ENCODE measurements at places on chromosomes 12 and 14.

GRCh38 chr14:94080621-94081385 is at the start of the genes DDX24 and IFI27L1:
DDX24 (minus strand) TSS chr14:94081202; CDS start chr14:94079742, 1,460 bp downstream.
IFI27L1 (plus strand) TSS chr14:94081310; CDS start chr14:94096938, 15,628 bp downstream.
- DNase-seq, result peak; percentile 63

GRCh38 chr14:65940056-65940735 is 527.7 kb downstream of the FUT8 start:
- DNase-seq, result no peak

DNA sequence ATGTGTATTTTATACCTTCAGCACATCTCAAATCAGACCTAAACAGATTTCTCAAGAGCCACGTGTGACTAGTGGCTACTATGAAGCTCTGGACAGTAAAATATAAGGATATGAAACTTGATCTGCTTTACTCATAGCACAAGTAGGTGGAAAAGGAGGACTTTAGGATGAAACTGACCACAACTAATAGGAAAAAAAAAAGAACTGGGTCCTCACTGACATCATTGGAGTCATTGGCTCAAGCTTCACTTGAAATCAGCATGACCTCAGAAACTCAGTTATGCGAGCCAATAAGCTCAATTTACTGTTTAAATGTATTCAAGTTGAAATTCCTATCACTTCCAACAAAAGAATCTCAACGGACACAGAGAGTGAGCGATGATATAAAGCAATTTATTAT is 34.1 kb upstream of the CIT start:
- DNase-seq, result no peak

- no peak for DNase-seq
Measured at GRCh38 chr14:47252802-47253201, 422.6 kb downstream of the MDGA2 start.

- no peak for DNase-seq
Measured at GRCh38 chr14:49733836-49734235, 34.1 kb upstream of the KLHDC2 start.

- no peak for DNase-seq
Measured at GRCh38 chr12:66279123-66279712, 23.1 kb upstream of the HELB start.

- no peak for DNase-seq
Measured at GRCh38 chr12:42791399-42791798, 201.9 kb upstream of the PRICKLE1 start.

- DNase-seq, result no peak
Measured at GRCh38 chr12:4736091-4736490, 15.9 kb downstream of the GALNT8 start.

DNA sequence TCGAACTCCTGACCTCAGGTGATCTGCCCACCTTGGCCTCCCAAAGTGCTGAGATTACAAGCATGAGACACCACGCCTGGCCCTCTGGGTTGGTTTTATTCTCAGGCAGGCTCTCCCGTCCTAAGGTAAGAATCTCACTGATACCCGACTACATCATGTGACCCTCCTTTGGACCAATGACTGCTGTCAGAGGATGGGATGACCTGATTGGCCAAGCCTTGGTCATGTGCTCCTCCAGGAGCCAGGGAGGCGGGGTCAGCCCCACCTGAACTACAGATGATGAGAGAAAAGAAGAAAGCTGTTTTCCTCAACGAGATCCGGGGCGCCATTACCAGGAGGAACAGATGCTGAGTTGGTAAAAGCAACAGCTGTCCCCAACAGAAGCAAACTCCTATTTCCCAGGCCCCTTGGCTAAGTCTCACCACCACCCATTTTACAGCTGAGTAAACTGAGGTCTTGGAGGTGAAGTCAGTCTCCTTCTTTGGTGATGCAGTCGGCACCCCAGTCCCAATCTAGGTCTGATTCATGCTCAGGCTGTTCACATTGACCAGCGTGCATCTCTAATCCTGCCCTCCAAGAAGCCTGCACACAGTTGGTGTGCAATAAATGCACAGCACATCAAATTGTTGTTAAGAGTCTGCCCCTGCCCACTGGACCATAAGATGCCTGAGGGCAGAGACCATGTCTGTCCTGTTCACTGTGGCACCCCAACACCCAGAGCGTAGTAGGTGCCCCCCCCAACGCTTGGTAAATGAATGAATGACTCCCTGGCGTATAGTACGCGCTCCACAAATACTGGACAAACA is 118.8 kb downstream of the SCARB1 start:
- peak; percentile 83 for DNase-seq

DNA sequence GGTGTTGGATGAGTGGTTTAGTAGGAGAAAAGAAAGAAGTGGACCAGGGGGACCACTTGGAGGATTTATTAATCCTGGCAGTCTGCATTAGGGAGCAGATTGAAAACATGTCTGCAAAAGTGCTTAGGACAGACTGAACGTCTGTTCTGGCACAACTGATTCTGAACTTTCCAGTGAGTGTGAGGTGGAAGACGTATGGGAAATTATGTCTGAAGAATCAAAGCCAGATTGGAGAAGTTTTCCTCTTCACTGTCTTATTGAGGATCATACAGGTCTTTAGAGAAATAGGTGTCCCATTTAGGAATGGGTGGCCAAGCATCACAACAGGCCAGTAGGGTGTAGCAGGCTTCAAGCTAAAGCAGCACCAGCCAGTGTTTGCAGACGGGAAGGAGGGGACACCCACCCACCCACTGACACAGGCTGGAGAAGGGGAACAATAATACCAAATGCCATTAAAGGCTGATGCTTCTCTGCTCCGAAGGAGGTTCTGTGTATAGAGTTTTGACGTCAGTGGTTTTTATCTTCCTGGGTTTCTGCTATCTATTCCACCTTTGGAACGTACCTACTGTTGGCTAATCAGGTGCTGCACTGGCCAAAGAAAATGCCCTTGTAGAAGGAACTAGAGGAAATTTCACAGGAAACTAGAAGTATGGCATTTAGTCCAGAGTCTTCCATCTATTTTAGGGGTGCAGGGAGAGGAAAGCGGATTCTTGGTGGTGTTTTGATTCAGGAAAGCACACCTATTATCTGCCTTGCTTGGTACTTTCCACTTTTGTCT is 1.8 kb downstream of the SRRM4 start:
- no peak for DNase-seq

GRCh38 chr12:89756585-89757398 is 48.2 kb upstream of the ATP2B1 start:
- DNase-seq, result no peak

DNA sequence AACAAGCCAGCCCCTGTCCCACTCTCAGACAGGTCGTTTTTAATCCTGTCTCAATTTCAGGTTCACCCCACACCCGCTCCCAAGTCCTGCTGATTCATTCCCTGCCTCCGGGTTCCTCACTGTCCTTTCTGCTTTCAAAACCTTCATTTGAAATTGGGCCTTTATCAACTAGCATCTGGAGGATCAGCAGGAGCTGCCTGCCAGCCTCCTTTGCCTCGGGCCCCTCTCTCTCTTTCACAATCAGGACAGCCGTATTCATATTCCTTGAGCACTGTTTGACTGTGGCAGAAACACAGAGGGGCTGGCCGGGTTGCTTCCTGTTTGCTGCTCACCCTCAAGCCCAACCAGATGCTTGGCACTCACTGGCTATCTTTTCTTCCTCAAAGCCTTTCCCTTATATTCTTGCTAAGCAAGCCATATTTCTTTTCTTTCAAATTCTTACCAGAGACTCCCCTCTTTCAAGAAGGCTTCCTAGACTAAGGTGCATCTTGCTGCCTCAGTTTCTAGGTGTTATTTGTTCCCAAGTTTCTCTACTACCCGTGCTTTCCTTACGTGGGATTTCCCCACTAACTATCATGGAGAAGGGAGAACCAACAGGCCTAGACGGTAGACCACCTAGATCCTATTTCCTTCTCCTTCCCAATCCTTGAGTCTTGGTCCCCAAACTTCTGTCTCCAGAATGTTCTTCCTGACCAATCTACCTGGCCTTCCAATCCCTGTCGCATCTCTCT is 3.0 kb downstream of the GALNT6 start:
- no peak for DNase-seq

DNA sequence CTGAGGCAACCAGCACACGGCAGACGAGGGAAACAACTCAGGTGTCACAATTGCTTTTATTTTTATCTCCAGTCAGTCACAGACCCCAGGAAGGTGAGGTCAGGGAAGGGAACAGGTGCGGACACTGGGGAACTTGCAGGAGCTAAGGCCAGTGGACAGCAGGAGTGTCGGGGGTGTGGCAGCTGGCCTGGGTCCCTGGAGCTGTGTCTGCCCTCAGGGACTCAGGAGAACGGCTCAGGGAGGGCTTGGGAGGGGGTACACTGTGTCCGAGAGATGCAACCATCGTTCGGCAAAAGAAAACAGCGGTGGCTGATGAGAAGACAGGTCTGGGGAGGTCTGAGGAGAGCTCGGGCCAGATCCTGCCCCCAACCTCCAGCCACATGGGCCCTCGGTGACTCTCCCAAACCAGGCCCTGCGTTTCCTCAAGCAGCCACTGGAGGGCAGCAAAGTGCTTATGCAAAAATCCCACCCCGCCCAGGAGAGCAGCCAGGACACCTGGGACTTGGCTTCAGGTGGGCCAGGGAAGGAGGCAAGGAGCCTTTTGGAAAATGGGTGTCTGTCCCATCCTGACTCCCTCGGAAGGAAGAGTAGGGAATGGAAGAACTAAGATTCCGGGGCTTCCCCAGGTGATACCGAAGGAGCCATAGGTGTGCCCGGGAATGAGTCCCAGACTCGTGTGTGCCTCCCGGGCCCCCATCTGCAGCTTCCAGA is 24.1 kb upstream of the BCDIN3D start:
- DNase-seq, result peak; percentile 40

GRCh38 chr14:34629344-34629656 is 648 bp downstream of the SNX6 start:
- no peak for DNase-seq

DNA sequence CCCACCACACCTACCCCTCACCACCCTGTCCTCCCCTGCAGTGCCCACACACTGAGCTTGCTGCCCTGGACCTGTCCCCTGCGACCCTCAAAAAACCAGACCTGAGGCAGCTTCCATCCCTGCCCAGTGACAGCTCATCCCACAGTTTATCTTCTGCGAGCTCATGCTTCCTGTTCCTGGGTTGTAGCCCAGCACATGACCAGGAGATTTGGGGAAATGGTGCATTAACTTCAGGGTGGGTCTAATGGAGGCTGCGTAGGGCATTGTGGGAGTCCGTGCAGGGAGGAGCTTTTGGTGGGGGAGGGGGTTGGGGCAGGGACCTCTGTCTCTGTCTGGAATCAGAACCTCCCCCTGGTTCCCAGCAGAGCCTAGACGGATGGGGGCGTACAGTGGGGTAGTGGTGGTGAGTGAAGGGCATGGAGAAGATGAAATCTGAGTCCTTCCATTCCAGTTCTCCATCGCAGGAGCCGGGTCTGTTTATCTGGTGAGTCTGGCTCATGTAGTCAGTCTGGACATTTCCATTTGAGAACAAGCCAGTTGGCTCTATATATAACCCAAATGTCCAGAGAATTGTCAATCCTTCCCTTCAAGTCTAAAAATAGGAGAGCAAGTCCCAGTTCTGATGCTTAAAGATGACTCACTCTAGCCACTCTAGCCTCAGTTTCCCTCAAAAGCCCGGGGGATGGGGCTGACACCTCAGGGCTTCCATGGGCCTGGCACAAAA is 270.9 kb downstream of the CACNA1C start:
- DNase-seq, result no peak

DNA sequence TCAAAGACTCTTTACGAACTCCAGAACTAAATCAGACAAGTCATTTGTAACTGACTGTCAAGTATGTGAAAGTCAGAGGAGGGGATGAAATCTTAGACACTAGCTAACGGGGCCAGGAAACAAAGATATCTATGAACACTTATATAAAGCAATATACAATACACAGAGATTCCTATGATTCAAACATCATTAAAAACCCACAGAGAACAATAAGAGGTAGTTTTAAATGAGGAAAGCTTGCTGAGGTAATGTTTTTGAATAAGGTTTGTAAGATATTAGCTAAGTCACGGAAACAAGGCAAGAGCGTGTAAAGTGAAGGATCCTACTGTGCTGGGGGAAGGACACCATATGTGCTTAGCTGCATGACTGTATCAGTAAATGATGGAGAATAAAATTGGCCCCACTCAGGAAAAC is 36.7 kb downstream of the SAV1 start:
- no peak for DNase-seq

DNA sequence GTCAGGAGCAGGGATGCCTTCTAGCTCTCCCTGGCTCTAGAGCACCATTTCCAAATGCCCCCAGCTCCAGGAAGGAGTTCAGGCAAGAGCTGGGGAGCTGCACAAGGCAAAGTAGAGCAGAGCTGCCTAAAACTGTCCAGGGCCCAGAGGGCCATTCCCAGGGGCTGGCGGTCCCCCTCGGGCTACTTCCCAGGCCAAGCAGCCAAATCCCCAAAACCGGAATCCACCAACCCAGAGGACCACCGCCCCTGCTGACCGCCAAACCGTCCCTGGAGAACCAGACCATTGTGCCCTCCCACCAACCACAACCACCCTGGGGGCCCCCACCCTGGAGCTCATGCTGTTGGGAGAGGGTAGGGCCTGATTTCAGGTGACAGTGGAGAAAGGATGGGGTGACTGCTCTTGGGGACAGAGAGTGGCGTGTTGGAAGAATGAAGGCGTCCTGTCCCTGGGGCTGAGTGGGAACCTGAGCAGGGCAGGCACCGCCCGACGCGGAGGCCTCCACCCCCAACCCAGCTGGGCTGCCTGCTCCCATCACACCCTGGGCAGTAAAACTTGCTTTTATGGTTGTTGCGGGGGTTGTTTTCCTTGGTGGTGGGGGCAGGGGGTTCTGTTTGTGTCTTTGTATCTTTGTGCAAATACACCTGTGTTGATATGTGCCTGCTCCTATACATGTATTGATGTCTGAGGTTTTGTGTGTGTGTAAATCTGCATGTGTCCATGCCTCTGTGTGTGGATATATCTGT is 24.0 kb upstream of the KRT78 start:
- no peak for DNase-seq

DNA sequence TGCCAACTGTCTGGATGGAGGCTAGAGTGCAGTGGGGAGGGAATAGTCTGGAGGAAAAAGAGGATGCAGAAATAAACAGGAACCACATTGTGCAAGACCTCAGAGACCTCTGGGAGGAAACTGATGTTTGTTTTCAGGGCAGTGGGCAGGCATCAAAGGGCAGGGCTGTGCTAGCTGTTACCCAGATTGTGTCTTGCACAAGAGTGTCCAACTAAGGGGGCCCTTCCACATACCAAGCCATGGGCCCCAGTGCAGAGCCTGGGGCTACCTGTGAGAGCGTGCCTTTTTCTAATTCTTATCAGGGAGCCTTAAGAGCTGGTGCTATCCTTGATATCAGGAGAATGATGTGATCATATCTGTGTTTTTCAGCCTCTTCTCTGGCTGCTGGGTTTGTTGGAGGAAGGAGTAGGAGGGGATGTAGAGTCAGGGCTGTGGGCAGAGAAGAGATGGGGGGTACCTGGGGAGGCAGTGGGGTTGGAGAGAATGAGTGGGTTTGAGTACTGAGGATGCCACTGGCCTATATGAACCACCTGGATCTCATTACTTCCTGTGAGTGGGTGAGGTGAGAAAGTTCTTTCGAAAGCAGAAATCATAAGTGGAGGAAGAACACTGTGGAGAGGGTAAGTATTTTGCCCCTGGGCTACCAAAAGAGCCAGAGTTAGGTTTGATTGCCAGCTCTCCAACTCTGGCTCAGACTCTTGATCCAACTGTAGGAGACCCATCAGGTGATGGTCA is 259.2 kb upstream of the CRY1 start:
- DNase-seq, result no peak

Measured in iPS DF 19.7 (cell line).